ENCODE measurements at places on chromosomes 16 and 17. TPM values are rescaled to one million over a fixed set of nuclear protein-coding genes. Genes with fewer than 3 reads are reported as not detected.

DOC2B gene
- 70.0 TPM for polyA plus RNA-seq

LRRC37A3 gene
- 22.2 TPM for polyA plus RNA-seq

ABCC12 gene
- polyA plus RNA-seq, result not detected

GP1BA gene
- 3.5 TPM for polyA plus RNA-seq

ITGAL gene
- 2.7 TPM for polyA plus RNA-seq

KRTAP17-1 gene
- not detected for polyA plus RNA-seq

MT1A gene
- 0.38 TPM for polyA plus RNA-seq

TBC1D3E gene
- polyA plus RNA-seq, result not detected

MYH1 gene
- 0.05 TPM for polyA plus RNA-seq

SLC38A8 gene
- polyA plus RNA-seq, result 0.27 TPM

LAT gene
- 6.1 TPM for polyA plus RNA-seq

DNA sequence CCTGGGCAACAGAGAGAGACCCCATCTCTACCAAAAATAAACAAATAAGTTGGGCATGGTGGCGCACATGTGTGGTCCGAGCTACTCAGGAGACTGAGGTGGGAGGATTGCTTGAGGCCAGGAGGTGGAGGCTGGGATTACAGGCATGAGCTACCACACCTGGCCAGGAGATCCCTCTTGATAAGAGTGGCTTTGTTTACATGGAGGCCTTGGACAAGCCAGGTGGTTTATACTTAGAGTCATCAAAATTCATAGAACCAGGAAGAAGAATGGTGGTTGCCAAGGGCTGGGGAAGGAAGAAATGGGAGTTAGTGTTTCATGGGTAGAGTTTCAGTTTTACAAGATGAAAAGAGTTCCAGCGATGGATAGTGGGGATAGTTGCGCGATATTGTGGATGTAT lies 8.8 kb upstream of the ZFP1 start:
- no peak for DNase-seq

GRCh38 chr16:71883849-71884638 lies at the start of gene ZNF821:
Gene ZNF821, minus strand, starts transcription at chr16:71884182. Its CDS starts 4,236 bp downstream, at chr16:71879946.
- DNase-seq, result peak; percentile 84

DNA sequence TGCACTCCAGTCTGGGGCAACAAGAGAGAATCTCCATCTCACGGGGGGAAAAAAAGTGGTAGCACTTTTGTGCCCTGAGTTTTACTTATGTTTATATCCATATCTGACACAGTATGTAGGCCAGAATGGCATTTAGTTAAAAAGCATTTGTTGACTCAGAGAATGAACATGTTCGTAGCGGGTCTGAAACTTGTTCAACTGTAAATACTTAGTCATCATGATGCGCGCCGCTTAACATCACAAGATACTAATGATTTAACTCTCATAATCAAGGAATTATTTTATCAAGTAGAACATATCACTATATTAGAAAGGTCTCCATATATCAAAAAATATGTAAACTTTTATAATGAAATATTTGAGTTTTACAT lies 55.3 kb upstream of the ITGA2B start:
- no peak for DNase-seq

- DNase-seq, result no peak
These were observed 109.1 kb downstream of the ZFHX3 start for GRCh38 chr16:72938795-72939164.

GRCh38 chr16:89722392-89723278 lies 1.3 kb downstream of the ZNF276 start:
- DNase-seq, result no peak

- no peak for DNase-seq
These were observed 34.9 kb downstream of the WSCD1 start for GRCh38 chr17:6104956-6105648.

DNA sequence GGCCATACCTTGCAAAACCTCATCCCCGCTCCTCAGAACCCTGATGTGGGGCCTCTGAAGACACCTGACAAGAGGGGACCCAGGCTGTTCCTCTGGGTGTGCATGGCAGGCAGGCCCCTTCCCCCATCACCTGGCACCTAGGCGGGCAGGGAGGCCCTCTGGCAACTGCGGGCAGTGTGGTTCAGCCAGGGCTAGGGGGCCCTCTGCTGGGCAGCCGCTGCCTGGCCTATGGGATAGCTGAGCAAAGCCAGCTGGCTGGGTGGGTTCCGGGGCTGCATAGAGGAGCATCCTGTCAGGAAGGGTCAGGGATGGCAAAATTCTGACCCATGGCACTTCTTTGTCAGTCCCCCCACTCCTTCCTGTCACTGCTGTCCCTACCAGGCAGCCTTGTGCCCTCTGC lies 228.7 kb upstream of the ASIC2 start:
- no peak for DNase-seq

- no peak for DNase-seq
These were observed 18.5 kb downstream of the RAP1GAP2 start for GRCh38 chr17:2814481-2815341.

- DNase-seq, result no peak
These were observed 287.8 kb upstream of the FOXF1 start for GRCh38 chr16:86222547-86222946.

DNA sequence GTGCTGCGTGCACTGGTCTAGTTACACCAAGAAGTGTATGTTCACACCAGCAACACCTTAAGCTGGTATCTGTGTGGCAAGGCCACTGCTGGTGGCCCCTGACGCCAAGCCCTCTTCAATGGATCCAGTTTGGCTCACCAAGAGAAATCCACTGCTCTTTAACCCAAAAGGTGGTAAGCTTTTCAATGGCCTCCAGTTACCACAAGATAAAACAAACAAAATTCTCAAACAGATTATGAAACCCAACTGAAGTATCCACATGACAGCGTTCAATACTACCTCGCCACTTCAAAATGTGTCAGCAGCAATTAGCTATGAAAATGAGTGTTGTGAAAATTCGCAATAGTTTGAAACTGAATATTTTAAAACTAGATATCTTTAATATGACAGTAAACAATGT lies 96.5 kb upstream of the AKTIP start:
- no peak for DNase-seq

DNA sequence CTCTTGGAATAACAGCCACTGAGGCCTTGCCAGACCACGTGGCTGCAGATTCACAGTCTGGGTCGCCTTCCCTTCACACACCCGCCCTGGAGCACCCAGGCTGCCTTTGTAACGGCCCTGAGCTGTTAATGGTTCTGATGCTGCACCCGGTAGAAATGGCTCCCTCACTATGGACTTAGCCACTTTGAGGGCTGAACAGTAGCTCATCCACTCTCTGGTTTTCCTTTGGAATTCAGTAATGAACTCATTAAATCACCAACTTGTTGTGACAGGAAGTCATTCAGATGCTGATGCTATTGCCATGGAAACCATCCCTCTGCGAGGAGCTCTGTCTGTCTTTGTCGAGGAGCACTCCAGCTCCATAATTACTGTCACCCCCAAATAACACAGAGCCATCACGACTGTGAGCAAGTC lies 59.2 kb downstream of the CDK5R1 start:
- DNase-seq, result no peak

DNA sequence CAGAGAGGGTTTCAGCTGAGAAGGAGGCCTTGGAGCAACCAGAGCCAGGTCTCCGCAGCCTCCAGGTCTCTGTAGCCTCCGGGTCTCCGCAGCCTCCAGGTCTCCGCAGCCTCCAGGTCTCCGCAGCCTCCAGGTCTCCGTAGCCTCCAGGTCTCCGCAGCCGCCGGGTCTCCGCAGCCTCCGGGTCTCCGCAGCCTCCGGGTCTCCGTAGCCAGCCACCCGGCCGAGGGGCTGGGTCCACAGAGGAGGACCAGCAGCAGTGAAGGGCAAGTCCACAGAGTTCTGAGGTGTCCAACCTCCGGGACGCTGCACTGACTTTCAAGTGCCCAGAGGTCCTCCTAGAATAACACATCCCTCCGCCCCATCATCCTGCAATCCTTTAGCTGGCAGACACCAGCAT lies 221.0 kb downstream of the RBFOX3 start:
- DNase-seq, result no peak

- no peak for DNase-seq
These were observed 633 bp upstream of the NOL3 start for GRCh38 chr16:67169642-67170167.

- no peak for DNase-seq
These were observed 91.2 kb downstream of the ZNF778 start for GRCh38 chr16:89308391-89309333.

GRCh38 chr17:12389421-12389820 lies 276.3 kb upstream of the MYOCD start:
- DNase-seq, result no peak

DNA sequence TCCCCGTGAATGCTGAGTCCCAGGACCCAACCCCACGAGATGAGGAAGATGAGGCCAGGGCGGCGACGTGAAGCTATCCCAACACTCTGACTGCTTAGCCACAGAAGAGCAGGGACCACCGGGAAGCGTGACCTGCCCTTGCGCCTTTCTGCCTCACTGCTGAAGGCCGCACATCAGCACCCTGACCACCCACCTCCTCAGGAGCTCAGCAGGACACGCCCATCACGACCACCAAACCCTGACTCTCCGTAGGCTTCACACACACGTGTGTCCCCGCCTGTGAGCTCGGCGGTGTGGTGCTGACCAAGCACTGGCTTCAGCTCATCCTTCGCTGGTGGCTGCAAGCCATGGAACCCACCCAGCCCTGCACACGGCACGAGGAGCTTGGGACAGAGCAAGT lies 97.8 kb downstream of the ZNF778 start:
- no peak for DNase-seq

- DNase-seq, result no peak
These were observed 36.1 kb downstream of the NOG start for GRCh38 chr17:56629531-56630075.

DNA sequence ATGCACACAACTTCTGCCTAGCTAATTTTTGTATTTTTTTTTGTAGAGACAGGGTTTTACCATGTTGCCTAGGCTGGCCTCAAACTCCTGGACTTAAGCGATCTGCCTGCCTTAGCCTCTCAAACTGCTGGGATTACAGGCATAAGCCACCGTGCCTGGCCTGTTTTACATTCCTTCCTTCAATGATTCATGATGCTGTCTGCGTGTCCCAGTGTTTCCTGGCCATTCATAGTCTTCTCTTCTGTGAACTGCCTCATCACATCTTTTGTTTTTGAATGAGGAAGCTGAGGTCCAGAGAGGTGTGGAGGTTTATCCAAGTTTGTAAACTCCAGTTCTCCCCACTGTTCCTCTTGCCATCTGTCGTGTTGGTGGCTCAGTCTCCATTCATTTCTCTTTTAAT lies 64.5 kb upstream of the MED9 start:
- DNase-seq, result no peak

Measured in right renal pelvis (tissue), 4 donors.